ENCODE measurements at places on chromosomes 11 and 22.

- DNase-seq, result peak; percentile 35
Measured at GRCh38 chr11:68315171-68315920, 3.0 kb downstream of the LRP5 start.

DNA sequence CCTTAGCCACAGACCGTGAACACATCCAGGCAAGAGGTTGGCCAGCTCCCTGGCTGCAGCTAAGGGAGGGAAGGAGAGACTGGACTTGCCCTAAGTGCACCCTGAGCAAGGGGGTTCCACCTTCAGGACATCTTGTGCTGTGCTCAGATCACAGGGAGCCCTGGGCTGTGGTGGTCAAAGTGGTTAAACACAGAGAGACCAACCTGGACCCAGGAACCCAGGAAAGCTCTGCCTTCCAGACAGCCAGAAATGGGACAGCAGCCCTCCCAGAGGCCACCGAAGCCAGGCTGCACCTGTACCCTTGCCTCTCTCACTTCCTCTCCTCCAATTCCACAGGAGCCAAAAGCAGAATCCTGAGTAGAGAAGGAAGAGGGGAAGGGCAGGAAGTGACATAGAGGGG is 105.2 kb upstream of the TMEM45B start:
- DNase-seq, result no peak

- DNase-seq, result peak; percentile 63
Measured at GRCh38 chr22:20418211-20418788, 19.3 kb downstream of the SCARF2 start.

- no peak for DNase-seq
Measured at GRCh38 chr11:25900814-25901213, 431.1 kb upstream of the ANO3 start.

DNA sequence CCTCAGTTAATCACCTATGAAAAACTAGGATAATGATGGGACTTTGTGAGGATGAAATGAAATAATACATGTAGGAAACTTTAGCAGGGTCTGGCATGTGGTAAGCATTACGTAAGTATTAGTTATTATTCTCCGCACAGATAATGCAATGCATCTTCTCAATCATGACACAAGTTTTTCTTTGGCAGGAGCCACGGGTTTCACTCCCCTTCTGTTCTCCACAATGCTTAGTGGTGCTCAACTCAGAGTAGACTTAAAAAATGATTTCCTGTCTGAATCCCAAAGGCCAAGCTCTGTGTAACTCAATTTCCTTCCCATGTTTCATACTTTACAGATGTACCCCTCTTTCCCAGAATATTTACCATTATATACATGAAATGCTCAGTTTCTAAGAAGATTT is 82.9 kb downstream of the CCDC34 start:
- DNase-seq, result no peak

DNA sequence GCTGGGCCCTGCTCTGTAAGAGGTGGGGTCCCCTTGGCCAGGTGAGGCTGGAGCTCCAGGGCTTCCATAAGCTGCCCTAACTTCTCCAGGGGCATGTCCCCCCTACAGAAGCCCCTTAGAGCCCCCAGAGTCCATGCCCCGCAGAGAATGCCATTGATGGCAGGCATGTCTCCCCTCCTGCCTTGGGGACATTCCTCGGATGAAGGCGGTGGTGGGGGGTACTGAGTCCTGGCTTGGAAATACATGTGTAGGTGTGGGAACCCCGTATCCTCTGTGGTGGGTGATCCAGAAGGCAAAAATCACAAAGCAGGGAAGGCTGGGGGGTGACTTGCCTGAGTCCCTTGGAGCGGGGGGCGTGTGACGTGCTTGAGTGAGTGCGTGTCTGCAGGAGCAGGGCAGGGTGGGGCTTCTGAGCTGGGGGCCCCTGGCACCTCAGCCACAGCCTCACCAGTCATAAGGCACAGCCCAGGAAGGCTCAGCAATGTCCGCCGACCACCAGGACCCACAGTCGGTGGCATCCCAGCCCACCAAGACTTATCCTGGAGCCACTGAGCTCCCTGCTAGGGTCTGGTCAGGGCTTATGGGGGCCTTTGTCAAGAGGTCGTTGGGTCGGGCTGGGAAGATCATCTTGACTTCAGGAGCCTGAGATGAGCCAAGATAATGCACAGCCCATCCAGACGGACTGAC is 69.8 kb upstream of the KCNQ1OT1 start:
- no peak for DNase-seq

GRCh38 chr22:50447576-50448551 is 27.0 kb downstream of the SBF1 start:
- DNase-seq, result no peak

DNA sequence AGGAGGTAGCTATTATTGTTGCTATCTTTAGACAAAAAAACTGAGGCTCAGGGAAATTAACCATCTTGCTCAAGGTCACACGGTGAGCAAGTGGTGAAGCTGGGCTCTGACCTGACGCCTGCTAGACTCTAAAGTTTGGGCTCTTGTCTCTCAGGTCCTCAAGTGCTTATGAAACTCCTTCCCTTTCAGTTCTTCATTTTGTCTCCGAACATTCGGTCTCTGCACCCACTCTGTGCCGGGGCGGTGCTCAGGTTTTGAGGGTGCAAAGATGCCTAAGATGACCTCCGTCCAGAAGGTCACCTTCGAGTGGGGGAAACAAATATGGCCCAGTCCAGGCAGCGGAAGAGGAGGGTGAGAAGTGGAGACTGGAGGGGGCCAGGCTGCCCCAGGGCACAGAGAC is 16.0 kb downstream of the OVOL1 start:
- DNase-seq, result no peak

GRCh38 chr11:119094816-119095065 is 6.9 kb downstream of the DPAGT1 start:
- peak; percentile 78 for DNase-seq

- no peak for DNase-seq
Measured at GRCh38 chr11:55811067-55811466, at the start of gene OR5L1. Gene OR5L1 (plus strand): TSS chr11:55811367. CDS start chr11:55811467, 100 bp downstream.

- peak; percentile 78 for DNase-seq
Measured at GRCh38 chr11:70364745-70365543, 33.4 kb upstream of the CTTN start.

GRCh38 chr22:47558828-47559700 is 796.6 kb downstream of the TBC1D22A start:
- no peak for DNase-seq

GRCh38 chr11:47101406-47101805 is 75.3 kb downstream of the ARFGAP2 start:
- no peak for DNase-seq
